ENCODE measurements at places on chromosomes 3 and 15. TPM values are rescaled to one million over a fixed set of nuclear protein-coding genes. Genes with fewer than 3 reads are reported as not detected.

Gene SLC28A1
- not detected for total RNA-seq

Gene OR5H2
- total RNA-seq: not detected

Gene VIPR1
- total RNA-seq: 0.83 TPM

Gene TMEM212
- not detected for total RNA-seq

Gene HSPBAP1
- total RNA-seq: 5.0 TPM

Gene ZNF501
- not detected for total RNA-seq

Gene ITIH3
- total RNA-seq: not detected

Gene SLC24A5
- total RNA-seq: not detected

Gene EEF1AKMT4
- total RNA-seq: 9.6 TPM

Gene CELSR3
- total RNA-seq: 4.4 TPM

Gene PIF1
- 16.4 TPM for total RNA-seq

Gene CLRN1
- total RNA-seq: not detected

Gene NR1I2
- not detected for total RNA-seq

Gene GOLGA8K
- total RNA-seq: 0.42 TPM

Gene SOX2
- 0.45 TPM for total RNA-seq

Gene DAZL
- not detected for total RNA-seq

Gene SYNM
- total RNA-seq: 37.2 TPM

Gene CACNA2D3
- 0.09 TPM for total RNA-seq

Gene IGDCC3
- total RNA-seq: 0.12 TPM

Gene GPR62
- total RNA-seq: not detected

Gene MB21D2
- total RNA-seq: 5.0 TPM

Gene CPNE9
- total RNA-seq: 0.17 TPM

Gene PATL2
- not detected for total RNA-seq

Gene GOLGA8H
- 2.6 TPM for total RNA-seq

Gene CLEC3B
- total RNA-seq: not detected

Gene WDR93
- total RNA-seq: 0.25 TPM

Gene MKRN3
- total RNA-seq: 1.6 TPM

Gene PP2D1
- total RNA-seq: not detected

Gene PRICKLE2
- 2.8 TPM for total RNA-seq

Gene MAP3K13
- total RNA-seq: 12.4 TPM
